Stimulated activated CD8-positive, alpha-beta memory T cell treated with anti-CD3 and anti-CD28 coated beads, Interleukin-4, amount 100 ng/mL, for 48 hours (primary cell): ENCODE measurements at places on chromosomes 13 and 19.
A peak's percentile ranks its signal among the peaks of the same experiment; 100 is the strongest.

GRCh38 chr13:109704771-109705635, 81.4 kb downstream of the IRS2 start:
- DNase-seq, result no peak

DNA sequence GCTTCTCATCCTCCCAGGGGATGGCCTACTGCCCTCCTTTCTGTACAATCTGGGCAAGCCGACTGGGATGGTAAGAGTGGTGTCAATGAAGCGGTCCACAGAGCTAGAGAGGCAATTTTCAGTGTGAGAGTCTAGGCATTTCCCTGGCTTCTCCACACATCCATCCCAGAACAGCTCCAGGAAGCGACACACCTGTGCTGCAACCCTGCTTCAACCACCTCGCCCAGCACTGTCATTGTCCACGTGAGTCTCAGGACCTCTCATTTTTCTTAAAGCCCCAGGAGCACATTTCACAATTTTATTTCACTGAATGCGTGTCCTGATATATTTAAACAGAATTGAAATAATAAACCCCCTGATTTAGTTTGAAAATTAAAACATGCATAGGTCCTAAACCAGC, 15.5 kb upstream of the UBL3 start:
- DNase-seq, result no peak

GRCh38 chr13:94342436-94343242, 136.8 kb downstream of the DCT start:
- DNase-seq, result no peak

- DNase-seq, result no peak
These were observed 3.0 kb downstream of the CD209 start for GRCh38 chr19:7744199-7744786.

- no peak for DNase-seq
These were observed 944.0 kb upstream of the MIR17HG start for GRCh38 chr13:90403330-90404082.

DNA sequence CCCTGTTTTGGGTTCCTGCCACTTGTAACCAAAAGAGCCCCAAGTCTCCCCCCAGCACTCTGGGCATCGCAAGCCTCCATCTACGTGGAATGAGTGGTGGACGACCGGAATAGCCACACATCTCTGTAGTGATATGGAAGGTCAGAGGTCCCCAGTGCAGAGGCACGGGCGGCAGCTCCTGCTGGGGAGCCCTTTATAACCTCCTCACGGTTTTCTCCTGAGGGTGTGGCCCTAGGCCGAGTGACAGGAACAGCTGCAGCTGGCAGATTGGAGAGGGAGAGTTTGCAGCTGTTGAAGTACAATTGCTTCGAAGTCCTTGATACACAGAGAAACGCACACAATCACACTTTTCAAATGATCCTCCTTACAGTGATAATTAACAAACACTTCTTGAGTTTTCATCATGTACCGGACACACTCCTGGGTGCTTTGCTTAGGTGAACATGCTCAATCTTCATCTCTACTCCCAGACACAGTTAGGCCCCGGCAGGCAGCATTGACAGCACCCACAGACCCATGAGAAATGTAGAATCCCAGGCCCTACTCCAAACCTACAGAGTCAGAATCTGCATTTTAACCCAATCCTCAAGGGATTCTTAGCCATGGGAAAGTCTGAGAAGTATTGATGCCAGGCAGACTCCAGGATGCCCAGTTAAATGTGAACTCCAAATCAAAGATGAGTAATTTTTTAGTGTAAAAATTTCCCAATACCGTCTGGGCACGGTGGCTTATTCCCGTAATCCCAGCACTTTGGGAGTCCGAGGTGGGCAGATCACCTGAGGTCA, 4.9 kb upstream of the ZNF787 start:
- DNase-seq, result no peak

GRCh38 chr19:16518483-16519229, 22.5 kb downstream of the C19orf44 start:
- no peak for DNase-seq

DNA sequence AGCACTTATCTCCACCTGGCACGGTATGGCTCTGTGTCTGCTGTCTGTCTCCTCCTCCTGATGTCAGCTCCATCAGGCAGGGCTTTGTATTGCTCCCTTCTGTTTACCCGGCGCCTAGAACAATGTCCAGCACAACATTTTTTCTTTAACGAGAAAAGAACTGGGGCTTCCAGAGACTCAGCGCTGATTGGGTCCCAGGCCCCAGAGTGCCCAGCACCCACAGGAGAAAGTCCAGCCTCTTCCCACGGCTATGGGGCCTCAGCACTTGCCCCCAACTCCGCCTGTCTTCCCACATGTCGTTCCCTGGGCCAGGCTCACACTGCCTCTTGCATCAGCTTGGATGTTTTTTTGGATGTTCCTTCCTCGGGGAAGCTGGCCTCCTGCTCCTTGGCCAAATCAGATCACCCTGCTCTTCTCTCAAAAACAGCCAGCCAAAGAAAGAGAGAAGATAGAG, 6.9 kb downstream of the MYPOP start:
- no peak for DNase-seq

DNA sequence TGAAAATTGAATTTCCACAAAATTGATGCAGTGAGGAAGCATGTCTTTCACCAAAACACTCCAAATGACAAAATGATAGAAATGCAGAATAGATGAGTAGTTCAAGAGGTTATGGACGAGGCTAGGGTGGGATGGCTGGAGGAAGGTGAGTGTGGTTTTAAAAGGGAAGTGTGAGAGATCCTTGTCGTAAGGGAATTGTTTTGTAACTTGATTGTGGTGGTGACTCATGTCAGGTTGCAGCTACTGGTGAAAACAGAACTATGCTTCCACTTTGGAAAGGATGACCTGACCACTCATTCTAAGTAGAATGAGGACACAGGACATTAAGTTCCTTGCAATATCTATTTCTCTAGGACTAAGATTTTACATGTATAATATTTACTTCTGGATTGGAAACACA, 345.7 kb downstream of the MTUS2 start:
- no peak for DNase-seq

- no peak for DNase-seq
These were observed 107.0 kb downstream of the ZIC5 start for GRCh38 chr13:99864627-99864990.

DNA sequence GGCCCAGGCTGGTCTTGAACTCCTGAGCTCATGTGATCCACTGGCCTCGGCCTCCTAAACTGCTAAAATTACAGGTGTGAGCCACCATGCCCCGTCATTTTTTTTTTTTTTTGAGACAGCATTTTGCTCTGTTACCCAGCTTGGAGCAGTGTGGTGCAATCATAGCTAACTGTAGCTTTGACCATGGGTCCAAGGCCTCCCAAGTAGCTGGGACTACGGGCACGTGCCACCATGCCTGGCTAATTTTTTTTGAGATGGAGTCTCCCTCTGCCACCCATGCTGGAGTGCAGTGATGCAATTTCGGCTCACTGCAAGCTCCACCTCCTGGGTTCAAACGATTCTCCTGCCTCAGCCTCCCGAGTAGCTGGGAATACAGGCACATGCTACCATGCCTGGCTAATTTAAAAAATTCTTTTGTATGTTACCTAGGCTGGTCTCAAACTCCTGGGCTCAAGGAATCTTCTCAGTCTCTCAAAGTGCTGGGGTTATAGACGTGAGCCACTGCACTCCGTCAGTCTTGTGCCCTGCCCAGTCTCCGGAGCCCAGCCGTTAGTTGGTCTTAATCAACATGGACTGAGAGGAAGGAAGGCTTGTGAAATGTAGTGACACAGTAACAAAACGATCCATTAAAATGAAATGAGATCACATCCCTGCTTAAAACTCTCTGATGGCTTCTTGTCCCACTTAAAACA, 1.4 kb upstream of the LRG1 start:
- DNase-seq, result no peak

- DNase-seq, result peak; percentile 81
These were observed 8.3 kb upstream of the SYCN start for GRCh38 chr19:39212375-39212742.

- no peak for DNase-seq
These were observed 51.4 kb upstream of the ITM2B start for GRCh38 chr13:48181482-48182145.

DNA sequence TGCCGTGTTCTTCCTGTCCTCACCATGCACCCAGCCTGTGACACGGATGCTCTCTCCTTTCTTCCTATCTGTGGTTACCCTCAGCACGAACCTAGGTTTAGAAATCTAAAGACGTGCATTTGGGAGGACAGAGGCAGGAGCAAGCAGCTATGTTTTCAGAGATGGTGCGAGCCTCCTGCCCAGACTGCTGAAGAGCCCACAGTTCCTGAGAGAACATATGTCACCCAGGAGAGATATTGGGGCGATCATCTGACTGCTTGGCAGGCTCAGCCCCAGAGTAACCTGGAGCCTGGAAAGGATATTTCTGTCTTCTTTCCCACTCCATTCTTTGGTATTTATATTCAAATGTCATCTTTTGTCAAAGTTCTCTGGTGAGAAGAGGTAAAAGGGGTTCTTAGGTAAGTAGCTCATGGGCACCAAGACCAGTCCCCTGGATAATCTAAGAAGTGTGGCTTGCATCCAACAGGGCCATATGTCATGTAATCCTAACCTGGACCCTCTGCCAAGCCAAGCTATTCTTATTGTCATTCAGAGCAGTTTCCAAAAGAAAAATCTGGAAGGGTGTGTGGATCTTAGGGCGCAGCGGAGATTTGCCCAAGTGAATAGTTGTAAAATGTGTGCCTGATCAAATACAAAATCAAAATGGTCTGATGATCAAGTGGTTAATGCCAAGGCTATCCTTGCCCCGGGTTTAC, 59.5 kb downstream of the FGF9 start:
- DNase-seq, result no peak

DNA sequence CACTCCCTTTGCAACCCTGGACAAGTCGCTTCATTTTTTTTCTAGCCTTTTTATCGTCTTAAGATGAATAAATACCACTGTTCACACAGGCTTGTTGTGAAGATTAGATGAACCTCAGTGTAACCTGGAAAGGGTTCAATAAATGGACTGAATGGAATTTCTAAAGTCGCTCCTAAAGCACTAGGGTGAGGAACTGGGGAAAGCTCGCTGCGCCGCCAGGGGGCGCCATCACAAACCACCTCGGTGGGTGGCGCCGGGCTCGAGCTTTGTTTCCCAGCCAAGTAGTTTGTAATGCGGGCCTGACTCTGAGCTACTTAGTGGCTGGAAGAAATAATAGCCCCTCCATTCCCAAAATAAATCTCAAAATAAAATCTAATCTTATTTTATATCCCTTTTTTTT, 2.2 kb upstream of the CEACAM6 start:
- peak; percentile 90 for DNase-seq
